ENCODE measurements at places on chromosomes 12 and 14. TPM values are rescaled to one million over a fixed set of nuclear protein-coding genes. Genes with fewer than 3 reads are reported as not detected.

Gene ACOT6
- total RNA-seq: not detected

Gene TMEM120B
- 15.4 TPM for total RNA-seq

Gene NFE2
- not detected for total RNA-seq

Gene FOXA1
- not detected for total RNA-seq

Gene HHIPL1
- total RNA-seq: 7.7 TPM

Gene NUAK1
- total RNA-seq: 75.8 TPM

Gene NANOG
- total RNA-seq: not detected

Gene EIF5
- 181 TPM for total RNA-seq

Gene ADAM20
- total RNA-seq: 2.4 TPM

Gene SAMD15
- total RNA-seq: 0.88 TPM

Gene KRT8
- 226 TPM for total RNA-seq

Gene LRRC9
- not detected for total RNA-seq

Gene HCFC2
- 30.3 TPM for total RNA-seq

Gene TDRD9
- 0.60 TPM for total RNA-seq

Gene RNU6-7
- not detected for total RNA-seq

Gene TNS2
- 6.9 TPM for total RNA-seq

Gene TRHDE
- total RNA-seq: 78.4 TPM

Gene LALBA
- not detected for total RNA-seq

Gene GPR162
- 2.1 TPM for total RNA-seq

Gene RAD51AP1
- total RNA-seq: 1.8 TPM

Gene PRKD1
- total RNA-seq: 19.6 TPM

Gene INHBE
- total RNA-seq: 7.4 TPM

Gene KRT74
- total RNA-seq: not detected

Gene CLEC14A
- 1.2 TPM for total RNA-seq

Gene AICDA
- not detected for total RNA-seq

Gene VRTN
- total RNA-seq: not detected

Gene NTN4
- 2.1 TPM for total RNA-seq

Gene MYRFL
- under 0.01 TPM for total RNA-seq

Gene RDH12
- not detected for total RNA-seq

Gene AQP2
- total RNA-seq: not detected

Gene KCNA1
- not detected for total RNA-seq

Gene SLC6A12
- not detected for total RNA-seq

Gene STAT6
- 54.3 TPM for total RNA-seq

Gene MGP
- 6.7 TPM for total RNA-seq

Gene NAP1L1
- 415 TPM for total RNA-seq

Gene MDM2
- 302 TPM for total RNA-seq

Gene LGR5
- total RNA-seq: not detected

Gene GPR84
- total RNA-seq: not detected

Gene HSPA2
- total RNA-seq: 33.0 TPM

Gene KSR2
- under 0.01 TPM for total RNA-seq

Gene CD27
- total RNA-seq: not detected

Gene OASL
- total RNA-seq: 0.18 TPM

Gene SOX5
- total RNA-seq: 6.2 TPM

Gene PACS2
- 67.2 TPM for total RNA-seq

Gene RHEBL1
- total RNA-seq: 0.30 TPM

Gene PPP4R4
- total RNA-seq: 1.4 TPM

Gene PLA2G1B
- total RNA-seq: not detected

Gene PIK3C2G
- total RNA-seq: not detected

Gene TAS2R46
- total RNA-seq: 1.8 TPM

Gene HOXC11
- 1.8 TPM for total RNA-seq

Gene CRIP1
- not detected for total RNA-seq

Gene AQP6
- total RNA-seq: not detected

Measured in smooth muscle cell of the umbilical artery (primary cell).